AG04450 (cell line): ENCODE measurements at places on chromosomes 3 and 15.

GRCh38 chr3:81434161-81434560 is 327.3 kb downstream of the GBE1 start:
- DNase-seq, result no peak

DNA sequence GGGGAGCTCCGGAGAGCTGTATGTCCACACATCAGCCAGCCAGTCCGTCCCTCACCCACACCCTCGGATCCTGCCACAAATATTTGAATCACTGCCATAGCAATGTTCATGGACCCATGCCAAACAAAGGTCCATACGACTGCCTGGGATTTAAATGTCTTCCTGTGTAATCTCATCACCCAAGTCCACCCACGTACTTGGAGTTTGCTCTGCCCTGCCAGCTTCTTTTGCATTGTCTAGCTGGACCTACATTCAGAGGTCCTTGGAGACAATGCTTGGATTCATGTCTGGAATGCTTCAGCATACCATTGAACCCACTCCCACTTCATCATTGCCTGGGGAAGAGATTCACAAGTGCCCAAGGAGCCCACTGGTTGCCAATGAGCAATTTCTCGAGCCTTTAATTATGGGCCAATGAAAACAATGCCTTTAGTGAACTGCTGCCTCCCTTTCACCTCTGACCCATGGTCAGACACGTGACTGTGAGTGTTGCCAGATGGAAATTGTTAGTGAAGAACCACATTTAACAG is 90.4 kb upstream of the PHLDB2 start:
- DNase-seq, result peak; percentile 43

DNA sequence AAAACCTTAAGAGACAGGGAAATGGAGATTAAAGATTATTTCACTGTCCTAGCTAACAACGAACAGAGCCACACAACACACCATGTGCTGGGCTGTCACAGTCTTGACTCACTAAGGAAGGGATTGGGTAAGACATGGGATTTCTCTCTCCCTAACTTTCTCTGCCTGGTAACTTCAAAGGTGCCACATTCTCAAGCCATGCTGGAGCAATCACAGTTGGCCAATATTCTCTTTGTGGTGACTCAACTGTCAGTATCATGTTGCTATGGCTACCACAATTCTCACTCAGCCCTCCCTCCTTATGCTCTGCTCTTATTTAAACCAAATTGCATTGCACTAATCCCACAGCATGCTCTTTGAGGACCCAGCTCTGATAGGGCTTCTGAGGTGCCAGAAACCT is 74.0 kb downstream of the OXNAD1 start:
- DNase-seq, result peak; percentile 90

DNA sequence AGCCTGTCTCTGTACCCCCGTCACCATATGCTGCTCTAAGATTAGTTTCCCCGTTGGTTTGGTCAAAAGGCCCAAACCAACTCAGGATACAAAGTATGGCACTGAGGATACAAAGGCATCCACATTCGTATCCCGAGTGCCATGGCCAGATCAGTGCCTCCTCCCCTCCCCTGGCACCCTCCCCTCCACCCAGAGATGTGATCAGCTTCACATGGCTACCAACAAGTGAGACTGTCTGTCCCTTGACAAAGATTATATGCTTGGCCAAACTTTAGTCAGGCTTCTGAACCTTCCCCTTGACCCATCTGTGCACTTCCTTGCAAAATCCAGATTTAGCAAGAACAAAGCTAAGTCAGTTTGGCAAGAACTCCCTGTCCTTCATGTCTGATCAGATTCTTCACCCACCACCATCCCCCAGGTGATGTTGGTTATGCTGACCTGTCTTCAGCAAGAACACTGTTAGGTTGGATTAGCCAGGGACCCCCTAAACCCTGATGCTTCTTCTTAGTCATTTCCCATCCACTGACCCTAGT is 61.7 kb downstream of the KLF15 start:
- DNase-seq, result no peak

DNA sequence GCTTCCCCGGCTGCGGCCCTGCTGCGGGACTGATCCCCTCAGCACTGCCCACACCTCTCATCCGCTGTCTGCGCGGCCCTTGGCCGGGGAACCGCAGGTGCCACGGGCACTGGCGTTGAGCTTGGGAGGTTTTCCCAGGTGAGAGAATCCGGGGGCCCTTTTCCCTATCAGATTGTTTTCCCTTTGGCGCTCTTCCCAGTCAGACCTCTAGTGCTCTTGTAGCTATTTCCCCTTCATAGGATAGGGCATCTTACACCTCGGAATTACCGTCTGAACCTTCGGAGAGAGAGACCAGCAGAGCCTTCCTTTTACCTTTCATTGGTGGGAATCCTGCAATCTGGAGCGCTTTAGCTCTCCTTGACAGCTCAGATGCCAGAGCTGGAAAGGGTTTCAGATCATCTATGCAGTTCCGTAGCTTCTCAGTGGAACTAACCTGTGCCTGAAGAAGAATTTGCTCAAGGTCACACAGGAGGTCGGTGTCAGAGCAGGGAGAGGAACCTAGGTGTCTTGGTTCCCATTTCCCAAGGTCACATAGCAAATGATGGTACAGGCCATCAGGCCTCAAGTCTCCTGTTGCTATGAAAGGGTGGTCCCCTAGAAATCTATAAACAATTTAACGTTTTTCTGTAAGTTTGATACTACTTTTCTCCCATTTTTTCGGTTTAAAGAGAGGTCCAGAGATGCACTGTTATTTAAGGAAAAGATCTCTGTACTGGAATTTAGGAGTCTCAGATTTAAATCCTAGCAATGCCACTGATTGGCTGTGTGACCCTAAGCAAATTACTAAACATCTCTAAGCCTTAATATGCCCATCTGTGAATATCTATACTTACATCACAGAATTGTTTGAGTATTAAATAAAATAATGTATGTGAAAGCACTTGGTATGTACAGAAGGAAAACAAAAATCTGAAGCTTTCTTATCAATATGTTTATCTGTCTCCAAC is 916 bp downstream of the IDH3A start:
- DNase-seq, result no peak

DNA sequence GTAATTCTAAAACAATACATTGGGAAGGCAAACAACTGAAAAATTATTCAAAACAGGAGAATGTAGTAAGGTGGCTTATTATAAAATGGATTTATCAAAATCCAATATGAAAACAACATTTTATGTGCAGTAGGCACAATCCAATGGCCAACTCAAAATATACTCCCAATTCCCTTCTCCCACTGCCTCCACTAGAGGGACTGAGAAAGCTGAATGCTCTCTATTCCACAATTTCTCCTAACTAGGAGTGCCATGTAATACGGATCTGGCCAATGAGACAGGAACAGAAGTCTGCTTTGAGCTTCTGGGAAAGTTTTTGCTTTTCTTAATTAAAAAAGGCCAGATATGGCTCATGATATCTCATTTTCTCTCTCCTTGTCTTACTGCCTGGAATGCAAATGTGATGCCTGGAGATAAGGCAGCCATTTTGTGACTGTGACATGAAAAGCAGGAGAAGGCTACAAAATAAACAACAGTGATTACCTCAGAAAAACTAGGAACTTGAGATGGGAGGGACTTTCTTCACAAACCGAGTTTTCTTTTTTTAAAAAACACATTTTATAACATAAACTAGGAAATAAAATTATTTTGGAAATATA is 18.8 kb upstream of the VGLL4 start:
- DNase-seq, result no peak

DNA sequence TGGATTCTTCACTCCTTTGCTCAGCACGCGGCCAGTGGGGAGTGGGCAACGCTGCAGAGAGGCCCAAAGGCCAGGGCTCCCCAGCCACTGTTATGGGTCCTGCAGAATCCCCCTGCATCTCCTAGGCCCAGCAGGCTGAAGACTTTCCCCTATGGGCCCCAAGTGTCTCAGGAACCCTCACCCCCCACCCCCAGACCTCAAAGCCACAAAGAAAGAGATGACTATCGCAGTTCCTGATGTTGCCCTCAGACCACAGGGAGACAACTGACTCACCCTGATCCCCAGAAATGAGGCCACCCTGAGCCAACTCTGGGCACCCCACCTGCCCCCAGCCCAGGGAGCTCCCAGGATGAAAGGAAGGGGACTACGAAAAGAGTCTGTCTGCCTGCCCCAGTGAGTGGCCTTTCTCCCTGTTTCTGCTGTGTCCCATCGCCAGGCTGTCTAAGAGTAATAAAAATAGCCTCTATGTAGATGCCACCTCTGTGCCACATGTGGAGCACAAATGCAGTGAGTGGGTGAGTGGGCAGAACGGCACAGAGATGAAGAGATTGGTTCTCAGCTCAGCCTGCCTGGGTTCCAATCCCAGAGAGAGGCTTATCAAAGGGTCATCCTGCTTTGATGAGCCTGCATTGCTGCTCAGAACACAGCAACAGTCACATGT is 283.0 kb downstream of the UACA start:
- no peak for DNase-seq

DNA sequence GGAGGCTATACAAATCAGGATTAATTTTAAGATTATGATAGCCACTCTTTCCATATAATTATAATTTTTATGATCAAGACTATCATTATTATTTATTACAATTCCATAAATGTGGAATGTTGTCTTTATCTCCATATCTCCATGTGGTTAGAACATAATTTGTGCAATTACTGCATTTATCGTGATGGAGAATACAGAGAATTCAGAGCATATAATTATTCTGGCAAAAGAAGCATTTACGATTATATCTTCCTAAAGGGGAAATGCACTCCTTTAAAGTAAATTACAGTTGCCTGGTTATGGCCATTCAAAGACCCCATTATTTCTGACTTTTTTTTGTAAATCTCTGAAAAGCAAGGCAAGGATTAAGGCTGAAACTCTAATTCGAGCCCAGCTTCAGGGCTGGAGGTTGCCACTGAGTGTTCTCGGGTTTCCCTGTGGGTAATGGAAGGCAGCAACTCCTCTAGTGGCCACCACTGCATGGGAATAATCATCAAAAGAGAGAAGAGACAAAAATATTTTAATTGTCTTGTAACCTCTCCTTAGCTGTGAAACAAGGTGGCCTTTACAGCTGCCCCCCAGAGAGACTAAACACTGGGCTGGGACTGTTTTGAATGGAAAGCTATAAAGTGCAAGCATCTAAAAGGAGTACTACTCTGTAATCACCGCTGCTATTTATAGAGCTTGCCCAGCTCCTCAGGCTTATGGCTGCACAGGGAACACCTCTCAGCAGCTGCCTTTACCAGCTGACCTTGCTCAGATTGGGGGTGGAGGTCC is 59.8 kb upstream of the PRTG start:
- DNase-seq, result no peak

DNA sequence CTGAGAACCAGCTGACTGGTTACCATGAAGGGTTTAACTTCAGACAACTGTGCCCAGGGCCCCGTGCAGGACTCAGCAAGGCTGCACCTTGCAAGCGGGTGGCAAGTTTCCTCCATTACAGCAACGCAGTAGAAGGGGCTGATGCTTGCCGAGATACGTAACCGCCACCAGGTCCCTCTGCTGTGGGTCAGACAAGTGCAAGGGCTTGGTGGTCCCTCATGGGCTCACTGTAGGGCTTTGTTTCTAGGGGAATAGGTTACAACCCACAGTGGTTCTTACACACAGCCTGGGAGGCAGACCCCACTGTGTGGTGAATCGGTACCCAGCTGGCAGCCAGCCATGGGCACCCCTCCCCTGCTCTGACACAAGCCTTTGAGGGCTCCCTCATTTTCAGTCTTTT is 15.5 kb upstream of the SNRPA1 start:
- no peak for DNase-seq

DNA sequence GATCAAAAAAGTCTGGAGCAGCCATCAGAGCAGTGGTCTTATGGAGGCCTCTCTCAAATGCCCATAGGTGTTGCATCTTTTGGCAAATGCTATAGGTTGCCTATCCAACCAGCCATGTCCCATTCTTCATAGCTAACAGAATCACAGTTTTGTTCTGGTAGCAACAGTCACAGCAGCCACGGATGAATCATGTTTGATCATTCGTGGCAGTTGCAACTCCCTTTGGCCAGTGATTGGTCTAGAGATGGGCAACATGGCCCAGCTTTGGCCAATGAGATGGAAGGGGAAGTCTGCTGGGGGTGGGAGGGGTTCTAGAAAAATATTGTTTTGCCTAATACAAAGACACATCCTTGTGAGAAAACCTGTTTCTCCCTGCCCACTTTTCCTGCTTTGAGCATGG is 50.3 kb upstream of the PPP2R3A start:
- no peak for DNase-seq

DNA sequence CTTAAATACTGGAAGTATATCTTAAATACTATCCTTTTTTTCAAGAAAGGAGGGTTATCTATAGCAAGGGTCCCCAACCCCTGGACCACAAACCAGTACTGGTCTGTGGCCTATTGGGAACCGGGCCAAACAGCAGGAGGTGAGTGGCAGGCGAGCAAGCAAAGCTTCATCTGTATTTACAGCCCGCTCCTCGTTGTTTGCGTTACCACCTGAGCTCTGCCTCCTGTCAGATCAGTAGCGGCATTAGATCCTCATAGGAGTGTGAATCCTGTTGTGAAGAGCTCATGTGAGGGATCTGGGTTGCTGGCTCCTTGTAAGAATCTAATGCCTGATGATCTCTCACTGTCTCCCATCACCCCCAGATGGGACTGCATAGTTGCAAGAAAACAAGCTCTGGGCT is 26.1 kb downstream of the SUMF1 start:
- DNase-seq, result no peak

GRCh38 chr15:80752204-80752603 is 27.0 kb upstream of the CEMIP start:
- DNase-seq, result no peak

- DNase-seq, result peak; percentile 63
These were observed 96.4 kb downstream of the FNDC3B start for GRCh38 chr3:172135820-172136219.

DNA sequence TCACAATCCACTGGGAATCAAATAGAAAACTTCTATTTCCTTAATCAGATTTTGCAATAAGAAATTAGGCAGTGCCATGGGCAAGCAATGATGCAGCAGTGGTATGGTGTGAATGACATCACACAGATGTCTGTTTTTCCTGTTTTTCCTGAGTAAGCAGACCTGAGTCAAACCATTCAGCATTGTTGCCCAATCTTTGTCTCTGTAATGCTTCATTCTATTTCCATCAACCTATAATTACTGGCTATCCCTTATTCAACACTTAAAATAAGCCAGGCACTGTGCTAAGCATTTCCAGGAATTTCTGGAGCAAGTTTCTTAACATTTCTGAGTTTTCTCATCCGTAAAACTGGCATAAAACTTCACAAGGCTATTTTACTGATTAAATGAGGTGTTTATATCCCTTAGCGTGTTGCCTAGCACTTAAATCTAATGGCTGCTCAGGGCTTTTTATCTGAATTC is 11.3 kb upstream of the OXSR1 start:
- peak; percentile 29 for DNase-seq

DNA sequence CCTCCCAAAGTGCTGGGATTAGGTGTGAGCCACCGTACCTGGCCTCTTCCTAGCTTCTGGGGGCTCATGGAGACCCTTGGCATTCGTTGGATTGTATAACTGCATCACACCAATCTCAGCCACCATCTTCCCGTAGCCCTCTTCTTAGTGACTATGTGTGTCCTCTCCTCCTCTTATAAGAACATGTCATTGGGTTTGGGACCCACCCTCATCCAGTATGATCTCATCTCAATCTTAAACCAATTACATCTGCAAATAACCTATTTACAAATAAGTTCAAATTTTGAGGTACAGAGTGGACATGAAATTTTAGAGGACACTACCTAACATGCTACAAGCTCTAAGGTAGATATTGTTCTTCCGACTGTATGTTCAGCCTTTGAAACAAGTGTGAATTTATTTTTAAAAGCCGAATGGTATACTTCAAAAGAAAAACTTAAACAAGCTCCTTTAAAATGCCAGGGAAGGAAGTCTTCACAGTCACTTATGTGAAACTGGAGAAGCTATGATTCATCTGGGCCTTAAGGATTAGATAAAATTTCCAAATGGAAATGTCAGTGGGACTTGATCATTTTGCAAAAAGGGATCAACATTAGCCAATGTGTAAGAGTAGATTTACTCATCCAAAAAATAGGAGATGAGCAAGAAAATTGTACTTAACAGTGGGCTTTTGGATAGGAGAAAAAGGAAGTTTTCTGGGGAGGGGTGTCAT is 225.7 kb downstream of the MEX3B start:
- DNase-seq, result peak; percentile 15
